Suppressor macrophage (primary cell): ENCODE measurements at places on chromosomes 3 and 15.

DNA sequence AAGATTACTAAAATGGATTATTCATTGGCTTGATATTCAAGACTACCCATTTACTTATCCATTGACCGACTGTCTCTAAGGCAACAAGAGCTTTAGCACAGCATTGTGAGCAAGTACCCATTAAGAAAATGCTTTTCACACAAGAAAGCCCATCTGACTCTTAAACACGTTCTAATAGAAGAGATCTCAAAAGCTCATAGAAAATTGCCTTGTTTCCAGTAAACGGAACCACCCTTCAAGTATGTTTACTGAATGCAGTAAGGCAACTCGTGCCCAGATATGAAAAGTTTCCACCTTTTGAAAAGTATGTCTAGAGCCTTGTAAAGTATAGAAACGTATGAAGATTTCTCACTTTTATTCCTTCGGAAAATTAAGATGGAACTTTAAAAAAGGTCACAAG, 655.3 kb upstream of the ALCAM start:
- DNase-seq: no peak

- no peak for DNase-seq
These were observed 50.0 kb upstream of the TBC1D23 start for GRCh38 chr3:100210772-100211135.

DNA sequence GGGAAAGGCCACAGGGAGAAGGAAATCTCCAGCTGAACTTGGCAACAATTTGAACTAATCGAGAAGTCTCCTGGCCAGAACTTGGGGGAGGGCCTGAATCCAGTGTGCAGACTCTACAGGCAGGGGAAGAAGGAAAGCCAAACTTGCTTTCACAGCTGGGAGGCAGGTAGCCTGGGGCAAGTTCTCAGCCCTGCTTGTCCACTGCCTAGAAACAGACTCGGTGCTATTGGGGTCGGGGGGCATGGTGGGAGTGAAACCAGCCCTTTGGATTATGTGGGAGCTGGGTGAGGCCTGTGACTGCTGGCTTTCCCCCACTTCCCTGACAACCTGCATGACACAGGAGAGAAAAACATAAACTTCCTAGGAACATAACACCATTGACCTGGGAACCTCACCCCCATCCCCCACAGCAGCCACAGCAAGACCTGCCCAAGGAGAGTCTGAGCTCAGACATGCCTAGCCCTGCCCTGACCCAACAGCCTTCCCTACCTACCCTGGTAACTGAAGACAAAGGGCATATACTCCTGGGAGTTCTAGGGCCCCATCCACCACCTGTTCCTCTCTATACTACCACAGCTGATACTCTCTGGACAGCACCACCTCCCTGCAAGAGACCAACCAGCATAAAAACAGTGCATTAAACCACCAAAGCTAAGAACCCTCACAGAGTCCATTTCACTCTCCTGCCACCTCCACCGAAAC, 103.7 kb upstream of the MNS1 start:
- DNase-seq: no peak

DNA sequence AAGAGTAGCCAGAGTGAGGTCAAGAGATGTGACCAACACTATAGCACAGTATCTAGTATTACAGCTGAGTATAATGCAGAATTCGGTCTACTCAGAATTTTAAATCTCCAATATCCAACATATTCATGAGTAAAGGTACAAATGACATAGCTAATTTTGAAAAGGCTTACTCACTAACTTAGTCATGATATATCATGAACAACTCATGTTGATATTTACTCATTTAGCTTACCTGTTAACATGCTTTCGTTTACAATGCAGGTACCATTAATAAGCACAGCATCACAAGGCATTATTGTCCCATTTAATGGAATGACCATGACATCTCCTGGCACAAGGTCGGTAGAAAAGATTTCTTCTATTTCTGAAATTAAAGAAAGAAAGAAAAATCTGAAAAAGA, 36.9 kb downstream of the ATP13A3 start:
- DNase-seq: no peak

GRCh38 chr3:192434186-192434585, 293.2 kb downstream of the FGF12 start:
- no peak for DNase-seq

- no peak for DNase-seq
These were observed 1.3 kb upstream of the ZBTB47 start for GRCh38 chr3:42652251-42652610.

DNA sequence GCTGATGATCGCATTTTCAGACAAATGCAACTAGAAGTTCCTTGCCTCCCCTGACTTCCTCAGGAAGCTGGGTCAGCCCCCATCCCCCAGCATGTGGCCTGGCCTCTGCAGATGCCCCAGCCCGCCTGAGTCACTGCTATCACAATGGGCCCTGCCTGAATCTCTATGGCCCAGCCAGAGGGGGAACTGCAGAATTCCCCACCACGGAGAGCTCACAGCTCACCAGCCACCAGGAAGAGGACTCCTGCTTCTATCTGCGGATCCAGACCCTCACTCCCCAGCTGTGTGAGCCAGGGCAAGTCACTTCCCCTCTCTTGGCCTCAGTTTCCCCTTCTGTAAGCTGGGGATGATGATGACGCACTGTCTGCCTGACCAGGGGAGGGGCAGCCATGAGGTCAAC, 6.9 kb downstream of the PLXND1 start:
- DNase-seq: peak; percentile 97

DNA sequence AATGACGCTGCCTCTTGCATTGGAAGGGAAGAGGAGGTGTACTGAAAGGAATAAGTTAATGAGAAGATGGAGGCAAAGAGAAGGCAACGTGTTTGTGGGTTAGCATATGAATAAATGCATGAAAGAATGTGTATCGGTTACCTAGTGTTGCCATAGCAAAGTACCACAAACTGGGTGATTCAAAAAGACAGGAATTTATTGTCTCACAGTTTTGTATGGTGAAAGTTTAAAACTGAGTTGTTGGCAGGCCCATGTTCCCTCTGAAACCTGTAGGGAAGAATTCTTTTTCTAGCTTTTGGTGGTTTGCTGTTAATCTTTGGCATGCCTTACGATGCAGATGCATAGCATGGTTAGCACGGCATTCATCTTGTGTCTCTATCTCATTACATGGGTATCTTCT, 729.9 kb downstream of the MECOM start:
- DNase-seq: no peak

DNA sequence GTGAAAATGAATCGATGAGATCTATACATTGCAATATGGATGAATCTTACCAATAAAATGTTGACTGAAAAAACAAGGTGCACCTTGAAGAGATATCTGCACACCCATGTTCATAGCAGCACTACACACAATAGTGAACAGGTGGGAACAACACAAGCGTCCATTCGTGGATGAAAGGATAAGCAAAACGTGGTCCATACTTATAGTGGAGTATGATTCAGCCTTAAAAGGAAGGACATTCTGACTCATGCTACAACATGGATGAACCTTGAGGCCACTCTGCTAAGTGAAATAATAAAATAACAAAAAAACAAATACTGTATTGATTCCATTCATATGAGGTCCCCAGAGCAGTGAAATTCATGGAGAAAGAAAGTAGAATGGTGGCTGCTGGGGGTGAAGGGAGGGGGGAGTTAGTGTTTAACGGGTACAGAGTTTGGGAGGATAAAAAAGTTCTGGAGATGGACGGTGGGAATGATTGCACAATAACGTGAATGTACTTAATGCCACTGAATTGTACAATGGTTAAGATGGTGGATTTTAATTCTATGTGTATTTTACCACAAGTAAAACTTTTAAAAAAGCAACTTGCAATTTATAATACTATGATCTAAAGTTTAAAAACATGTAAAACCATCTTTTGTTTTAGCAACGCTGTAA, 35.6 kb downstream of the IQSEC1 start:
- no peak for DNase-seq

- no peak for DNase-seq
These were observed 329.5 kb downstream of the MFSD1 start for GRCh38 chr3:159131376-159131775.

DNA sequence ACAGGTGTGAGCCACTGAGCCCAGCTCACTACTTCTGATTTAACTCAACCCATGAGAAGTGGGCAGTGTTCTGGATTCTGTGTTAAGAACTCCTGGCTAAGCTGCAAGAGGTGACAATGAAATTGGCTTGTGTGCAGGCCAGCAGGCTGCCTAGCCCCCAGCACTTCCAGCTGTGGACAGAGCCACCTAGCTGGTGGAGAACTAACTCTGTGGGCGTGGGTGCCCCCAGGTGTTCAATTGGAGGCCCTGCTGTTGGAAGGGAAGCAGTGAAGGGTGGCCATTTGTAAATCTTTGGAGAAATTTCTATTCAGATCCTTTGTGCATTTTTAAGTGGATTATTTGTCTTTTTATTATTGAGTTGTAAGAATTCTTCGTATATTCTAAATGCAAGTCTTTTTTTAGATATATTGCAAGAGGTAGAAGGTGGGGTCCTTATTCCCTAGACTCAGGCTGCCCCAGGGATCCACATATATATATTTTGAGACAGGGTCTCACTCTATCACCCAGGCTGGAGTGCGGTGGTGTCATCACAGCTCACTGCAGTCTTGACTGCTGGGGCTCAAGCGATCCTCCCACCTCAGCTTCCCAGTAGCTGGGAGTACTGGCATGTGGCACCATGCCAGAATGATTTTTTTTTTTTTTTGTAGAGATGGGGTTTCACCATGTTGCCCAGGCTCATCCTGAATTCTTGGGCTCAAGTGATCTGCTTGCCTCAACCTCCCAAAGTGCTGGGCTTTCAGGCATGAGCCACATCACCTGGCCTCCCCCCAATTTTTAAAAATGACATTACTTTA, 7.2 kb upstream of the SCAMP5 start:
- DNase-seq: no peak

GRCh38 chr15:48556159-48556897, 89.2 kb downstream of the FBN1 start:
- no peak for DNase-seq

- peak; percentile 6 for DNase-seq
These were observed 37.3 kb upstream of the CACNA1D start for GRCh38 chr3:53457068-53457467.

DNA sequence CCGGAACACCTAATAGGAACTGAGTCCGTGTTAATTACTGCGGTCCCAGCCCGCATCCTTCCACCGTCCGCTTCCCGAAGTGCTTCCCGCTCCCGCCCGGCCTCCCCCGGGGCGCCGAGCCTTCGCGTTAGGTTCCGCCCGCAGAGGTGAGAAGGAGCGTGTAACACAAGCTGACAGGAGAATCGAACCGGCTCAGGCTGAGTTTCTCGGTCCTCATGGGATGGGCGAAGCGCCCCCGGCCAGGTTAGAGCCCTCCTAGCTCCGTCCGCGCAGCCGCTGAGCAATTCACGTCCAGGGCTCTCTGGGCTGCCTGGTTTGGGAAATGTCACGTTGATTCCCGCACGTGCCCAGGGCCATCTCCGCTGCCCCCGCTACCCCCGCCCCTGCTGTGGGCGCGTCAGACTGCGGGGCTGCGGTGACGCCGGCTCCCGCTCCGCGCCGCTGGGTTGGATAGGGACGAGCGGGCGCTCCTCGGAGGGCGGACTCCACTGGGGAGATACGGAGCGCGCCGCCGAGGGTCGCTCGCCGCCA, 954 bp downstream of the CLDN11 start:
- no peak for DNase-seq

GRCh38 chr15:41648097-41648496, 12.1 kb upstream of the MGA start:
- no peak for DNase-seq

DNA sequence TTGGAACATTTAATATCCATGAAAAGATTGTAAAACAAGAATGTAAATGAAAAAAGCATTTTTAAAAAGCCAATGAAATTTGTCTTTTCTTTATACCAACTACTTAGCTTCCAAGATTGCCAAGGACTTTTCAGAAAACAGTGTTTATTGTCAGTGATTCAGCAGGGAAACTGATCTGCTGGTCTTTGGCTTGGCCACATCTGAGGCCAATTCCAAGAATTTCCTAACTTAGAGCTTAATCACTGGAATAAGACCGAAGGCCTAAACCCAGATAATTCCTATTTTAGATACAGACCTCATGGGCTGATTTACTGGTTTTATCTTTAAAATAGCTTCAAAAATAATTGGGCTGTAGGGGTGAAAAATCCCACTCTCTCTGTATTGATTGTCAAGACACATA, 260.5 kb upstream of the RORA start:
- no peak for DNase-seq

GRCh38 chr3:13136426-13136825, 63.2 kb upstream of the IQSEC1 start:
- no peak for DNase-seq

GRCh38 chr3:126287536-126288241, 69.5 kb downstream of the KLF15 start:
- DNase-seq: peak; percentile 26
